ENCODE measurements at places on chromosomes 11 and 22.

GRCh38 chr11:94326947-94327346 lies 22.6 kb downstream of the IZUMO1R start:
- no peak for DNase-seq

DNA sequence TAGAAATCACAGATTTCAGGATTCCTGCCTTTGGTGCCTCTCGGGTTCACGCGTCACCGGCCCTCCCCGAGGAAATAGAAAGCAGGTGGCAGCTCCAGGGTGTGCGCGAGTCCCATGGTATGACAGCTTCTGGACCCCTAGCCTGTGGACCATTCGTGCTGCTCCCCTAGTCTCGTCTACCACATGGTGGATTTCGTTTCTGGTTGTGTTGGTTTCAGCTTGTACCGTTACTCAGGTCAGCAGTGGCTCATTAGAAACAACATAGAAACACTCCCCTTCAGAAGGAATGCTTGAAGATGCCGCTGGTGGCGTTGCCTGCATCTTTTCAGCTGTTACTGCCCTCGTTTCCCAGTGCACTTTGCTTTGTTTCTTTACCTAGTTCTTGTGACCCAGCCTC lies 700 bp downstream of the TTC17 start:
- DNase-seq = peak; percentile 13

GRCh38 chr11:94788396-94788795 lies 20.2 kb downstream of the AMOTL1 start:
- no peak for DNase-seq

- no peak for DNase-seq
Measured at GRCh38 chr22:23709107-23709506, 18.3 kb downstream of the RGL4 start.

GRCh38 chr11:95924414-95924760 lies 480 bp upstream of the MTMR2 start:
- no peak for DNase-seq

DNA sequence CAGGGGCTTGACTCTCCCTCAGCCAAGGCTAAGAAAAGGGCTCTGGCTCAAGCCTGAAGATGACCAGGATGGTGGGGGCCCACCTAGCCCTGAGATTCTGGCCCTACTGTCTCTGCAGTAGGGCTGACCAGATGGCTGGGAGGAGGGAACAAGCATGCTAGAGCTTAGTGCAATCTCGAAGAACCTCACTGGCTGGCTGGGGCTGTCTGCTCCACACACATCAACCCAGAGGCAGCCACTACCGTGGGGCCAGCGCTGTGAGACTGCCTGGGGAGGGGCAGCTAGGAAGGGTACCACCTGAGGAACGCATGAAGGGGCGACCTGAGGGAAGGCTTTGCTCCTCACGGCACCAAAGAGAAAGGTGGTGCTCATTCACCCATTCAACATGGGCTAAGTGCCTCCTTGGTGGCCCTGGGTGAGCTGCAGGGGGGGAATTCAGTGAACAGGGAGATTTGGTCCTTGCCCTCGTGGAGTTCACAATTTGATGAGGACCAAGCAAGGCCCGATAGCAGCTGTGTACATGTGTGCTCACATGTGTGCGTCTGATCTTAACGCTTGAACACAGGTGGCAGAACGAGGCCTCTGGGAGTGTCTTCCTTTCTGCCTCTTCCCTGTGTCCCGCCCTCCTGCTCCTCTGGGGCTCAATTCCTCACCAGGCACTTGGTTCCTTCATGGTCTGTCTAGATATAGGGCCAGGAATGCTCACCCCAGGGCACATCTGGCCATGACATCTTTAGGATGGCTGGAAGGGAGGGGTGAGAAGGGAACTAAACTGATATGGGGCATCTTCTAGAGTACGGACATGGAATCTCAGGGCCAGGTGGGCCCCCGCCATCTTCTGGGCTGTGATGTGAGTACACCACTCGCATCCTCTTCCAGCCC lies 102.3 kb upstream of the PITPNB start:
- no peak for DNase-seq

GRCh38 chr22:40928657-40929056 lies 22.5 kb upstream of the RBX1 start:
- no peak for DNase-seq

DNA sequence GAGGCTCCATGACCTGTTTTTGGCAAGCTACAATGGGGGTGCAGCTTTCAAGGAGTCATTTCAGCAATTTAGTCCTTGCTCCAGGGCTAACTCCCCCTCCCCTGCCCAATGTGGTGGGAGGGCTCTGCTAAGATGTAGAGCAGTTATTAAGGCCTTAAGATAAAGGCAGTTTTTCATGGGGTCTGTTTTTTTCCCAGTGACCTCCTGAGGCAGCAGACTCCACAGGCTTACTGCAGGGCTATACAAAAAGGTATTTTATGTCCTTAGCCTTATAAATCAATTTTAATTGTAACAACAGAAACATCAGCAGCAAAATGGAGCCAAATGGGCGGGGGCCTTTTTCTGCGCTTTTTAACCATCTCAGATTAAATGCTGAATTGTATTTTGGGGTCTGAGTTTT lies 192.3 kb downstream of the KIRREL3 start:
- DNase-seq = no peak

DNA sequence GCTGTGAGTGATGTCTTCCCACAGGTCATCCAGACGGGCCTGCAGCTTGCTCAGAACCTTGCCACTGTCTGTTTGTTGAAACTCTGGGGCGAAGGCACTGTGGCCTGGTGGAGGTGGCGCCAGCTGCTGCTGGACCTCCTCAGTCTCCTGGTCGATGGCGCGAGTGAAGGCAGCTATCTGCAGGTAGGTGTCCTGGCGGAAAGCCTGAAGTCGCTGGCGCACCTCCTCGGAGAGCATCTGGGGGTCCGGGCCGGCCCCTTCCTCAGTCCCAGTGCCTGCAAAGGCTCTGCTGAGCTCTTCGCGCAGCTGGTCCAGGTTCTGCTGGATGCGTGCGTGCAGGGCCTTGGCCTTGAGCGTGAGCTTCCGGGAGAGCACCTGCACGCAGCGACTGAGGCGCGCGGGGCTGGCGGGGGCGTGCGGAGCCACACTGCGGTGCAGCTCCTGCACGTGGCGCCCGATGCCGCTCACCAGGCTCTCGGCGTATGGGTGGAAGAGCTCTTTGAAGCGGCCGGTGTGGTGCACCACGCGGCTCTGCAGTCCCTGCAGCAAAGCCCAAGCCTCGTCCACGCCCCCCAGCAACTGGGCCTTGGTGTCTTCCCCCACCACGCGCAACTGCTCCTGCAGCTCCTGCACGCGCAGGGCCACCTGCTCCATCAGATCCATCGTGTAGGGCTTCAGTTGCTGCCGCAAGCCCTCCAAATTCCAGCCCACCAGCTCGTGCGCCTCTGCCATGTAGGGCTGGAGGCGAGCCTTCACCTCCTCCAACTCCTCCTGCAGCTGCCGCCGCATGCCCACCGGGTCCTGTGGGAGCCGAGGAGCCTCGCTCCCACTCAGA lies 1.3 kb downstream of the APOA5 start:
- no peak for DNase-seq

- DNase-seq = no peak
Measured at GRCh38 chr11:118524356-118524755, 2.9 kb upstream of the TTC36 start.

DNA sequence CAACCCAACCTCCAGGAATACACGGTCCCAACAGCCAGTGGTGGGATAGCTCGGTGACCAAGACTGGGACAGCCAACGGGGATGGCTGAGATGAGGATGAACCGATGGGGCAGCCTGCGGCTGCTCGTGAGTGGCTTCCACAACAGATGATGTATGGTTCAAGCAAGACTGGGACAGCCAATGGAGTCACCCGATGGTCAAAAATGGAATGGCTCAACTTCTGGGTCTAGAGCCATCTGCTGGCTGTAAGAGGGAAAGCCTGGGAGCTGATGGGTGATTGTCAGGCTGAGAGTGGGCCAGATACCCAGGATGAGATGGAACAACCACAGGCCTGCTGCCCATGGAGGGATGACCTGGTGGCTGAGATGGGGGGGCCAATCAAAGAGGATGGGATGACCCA lies 35.5 kb downstream of the SYT7 start:
- DNase-seq = no peak

DNA sequence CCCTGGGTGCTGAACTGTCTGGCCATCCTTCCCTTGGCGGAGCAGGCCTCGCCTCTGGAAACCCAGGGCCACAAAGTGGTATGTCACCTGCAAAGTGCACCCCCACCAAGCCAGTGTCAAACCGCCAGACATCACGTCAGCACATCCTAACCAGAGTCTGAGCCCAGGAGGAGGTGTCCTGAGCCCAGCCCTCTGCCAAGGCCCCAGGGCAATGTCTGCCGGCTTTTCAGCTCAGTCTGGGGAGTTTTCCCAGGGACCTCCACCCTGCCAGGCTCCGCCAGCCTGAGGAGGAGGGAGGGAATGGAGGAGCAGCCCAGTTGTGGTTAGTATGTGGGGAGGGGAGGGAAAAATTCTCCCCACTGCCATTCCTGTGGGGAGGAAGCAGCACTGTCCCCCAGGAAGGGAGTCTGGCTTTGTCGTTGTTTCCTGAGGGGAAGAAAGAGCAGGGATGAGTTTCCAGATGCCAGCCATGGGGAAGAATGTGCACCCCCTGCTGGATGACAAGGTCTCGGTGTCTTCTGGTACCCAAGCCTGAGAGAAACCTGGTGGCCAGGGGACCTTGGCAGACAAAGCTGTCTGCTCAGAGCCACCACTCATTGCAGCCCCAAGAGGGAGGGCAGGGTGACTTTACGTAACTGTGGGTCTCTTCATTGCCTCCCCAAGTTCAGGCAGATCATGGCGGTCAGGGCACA lies 81.4 kb upstream of the CD82 start:
- DNase-seq = no peak

GRCh38 chr11:126604461-126604860 lies 249.0 kb downstream of the ST3GAL4 start:
- DNase-seq = no peak
